ENCODE measurements at places on chromosomes 6 and 20.

DNA sequence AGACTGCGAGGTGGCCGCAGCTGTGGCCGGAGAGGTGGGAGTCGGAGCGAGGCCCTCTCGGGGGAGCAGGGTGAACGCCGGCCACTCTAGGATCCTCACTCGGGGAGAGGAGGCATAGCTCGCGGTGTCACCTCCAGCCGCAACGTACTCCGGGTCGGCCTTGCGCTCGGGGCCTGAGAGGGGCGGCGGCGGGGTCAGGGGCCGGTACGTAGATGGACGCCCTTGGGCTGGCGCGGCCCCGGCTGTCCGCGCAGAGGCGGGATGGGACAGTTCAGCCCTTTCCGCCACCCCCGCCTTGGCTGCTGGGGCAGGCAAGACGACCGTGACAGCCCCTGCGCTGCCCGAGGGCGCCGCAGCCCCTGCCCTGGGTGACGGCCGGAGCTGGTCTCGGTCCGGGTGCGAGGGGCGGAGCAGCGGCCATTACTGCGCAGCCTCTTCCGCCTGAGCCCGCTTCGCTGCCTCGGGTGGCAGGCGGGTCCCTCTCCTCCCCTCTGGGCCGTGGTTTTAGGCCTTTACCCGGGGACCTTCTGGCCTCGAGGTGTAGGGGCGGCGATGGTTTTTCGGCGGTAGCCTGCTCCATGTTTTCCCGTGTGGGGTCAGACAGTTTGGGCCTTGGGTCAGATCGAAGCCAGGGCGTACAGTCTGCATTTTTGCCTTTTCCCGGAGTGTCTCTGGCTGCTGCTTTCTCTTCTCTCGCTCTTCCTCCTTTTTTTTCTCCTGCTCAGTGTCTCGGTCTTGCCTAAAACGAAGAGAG is 405 bp downstream of the RNF146 start:
- DNase-seq = peak; percentile 34

GRCh38 chr6:22059126-22059525 is 237.7 kb downstream of the PRL start:
- no peak for DNase-seq

GRCh38 chr6:5213836-5214235 is 46.9 kb downstream of the LYRM4 start:
- DNase-seq = no peak

- DNase-seq = no peak
Measured at GRCh38 chr6:42714098-42714761, 8.2 kb downstream of the PRPH2 start.

- DNase-seq = no peak
Measured at GRCh38 chr20:22470620-22471026, 113.7 kb downstream of the FOXA2 start.

DNA sequence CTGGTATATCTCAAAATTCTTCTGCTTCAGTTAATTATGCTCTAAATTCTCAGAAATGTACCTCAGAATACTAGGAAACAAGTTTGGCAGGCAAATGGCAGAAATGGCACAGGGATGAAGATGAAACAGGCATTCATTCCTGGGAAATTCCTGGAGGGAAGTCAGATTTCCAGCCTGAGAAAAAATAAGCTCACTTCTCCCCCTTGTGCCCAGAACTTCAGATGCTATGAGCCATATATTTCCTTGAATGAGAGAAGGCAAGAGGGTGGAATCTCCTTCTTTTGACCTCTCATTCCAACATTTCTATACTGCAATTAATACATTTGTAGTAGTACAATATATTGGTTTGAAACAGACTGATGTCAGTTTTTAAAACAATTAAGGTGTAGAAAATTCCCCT is 22.8 kb downstream of the RGS17 start:
- no peak for DNase-seq

GRCh38 chr20:10663756-10664155 is 10.0 kb downstream of the JAG1 start:
- no peak for DNase-seq

- DNase-seq = no peak
Measured at GRCh38 chr6:74289884-74290283, 593.9 kb downstream of the CD109 start.

GRCh38 chr6:107697682-107698081 is 126.4 kb downstream of the SCML4 start:
- DNase-seq = no peak

GRCh38 chr6:110617057-110617456 is 140.6 kb upstream of the SLC22A16 start:
- DNase-seq = no peak

- DNase-seq = no peak
Measured at GRCh38 chr6:110183292-110183885, 3.2 kb downstream of the CDC40 start.

GRCh38 chr6:164010441-164011103 is 596.1 kb downstream of the QKI start:
- DNase-seq = no peak

GRCh38 chr6:32415521-32416019 is 8.6 kb upstream of the BTNL2 start:
- peak; percentile 68 for DNase-seq

DNA sequence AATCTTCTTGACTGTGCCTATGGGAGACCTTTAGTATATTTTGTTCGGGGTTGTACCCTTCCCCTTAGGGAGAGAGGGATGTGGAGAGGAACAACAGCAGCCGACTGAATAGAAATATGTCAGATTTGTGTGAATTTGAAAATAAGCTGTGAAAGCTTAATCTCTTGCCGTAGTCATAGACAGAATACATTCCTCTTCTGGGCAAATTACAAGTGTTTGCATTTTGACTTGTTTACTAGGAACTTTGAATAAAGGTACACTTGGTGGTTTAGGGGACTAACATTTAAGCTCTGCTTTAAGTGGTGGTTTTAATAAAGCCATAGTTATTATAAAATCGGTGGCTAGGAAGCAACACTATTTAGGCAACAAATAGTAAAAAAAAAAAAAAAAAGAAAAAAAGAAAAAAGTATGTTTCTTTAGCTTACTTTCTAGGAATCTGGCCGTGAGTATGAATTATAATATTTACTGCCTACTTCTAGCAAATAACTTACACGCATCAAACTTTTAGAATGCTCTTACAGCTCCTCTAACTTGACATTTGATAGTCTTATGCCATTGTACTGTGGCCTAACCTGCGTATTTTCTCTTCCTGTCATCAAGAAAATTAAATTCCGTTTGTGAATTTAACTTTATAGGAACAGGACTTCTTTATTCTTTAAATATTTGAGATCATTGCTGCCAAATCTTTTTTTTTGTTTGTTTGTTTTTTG is 65.1 kb downstream of the ZBTB2 start:
- no peak for DNase-seq

GRCh38 chr20:23095499-23095898 is 9.4 kb upstream of the CD93 start:
- no peak for DNase-seq

- DNase-seq = no peak
Measured at GRCh38 chr20:32980131-32980941, 23.9 kb downstream of the SUN5 start.

- DNase-seq = no peak
Measured at GRCh38 chr6:39330476-39330875, 8.0 kb upstream of the KCNK16 start.

DNA sequence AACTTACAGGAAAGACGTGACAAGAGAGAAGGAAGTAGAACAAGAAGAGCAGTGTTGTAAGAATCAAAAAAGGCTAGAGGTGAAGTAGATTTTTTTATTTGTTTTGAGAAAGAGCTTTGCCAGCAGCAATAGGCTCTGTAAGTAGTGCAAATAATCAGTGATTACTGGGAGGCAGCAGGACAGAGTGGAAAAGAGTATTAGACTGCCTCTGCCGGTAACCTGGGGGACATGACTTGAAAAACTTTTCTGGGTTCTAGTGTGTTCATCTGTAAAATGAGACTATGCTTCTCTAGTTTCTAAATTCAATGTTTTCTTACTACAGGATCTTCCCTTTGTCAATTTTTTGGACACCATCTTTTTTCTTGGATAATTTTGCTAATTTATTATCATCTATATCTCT is 5.8 kb upstream of the IRAK1BP1 start:
- no peak for DNase-seq

- peak; percentile 44 for DNase-seq
Measured at GRCh38 chr20:58481481-58482021, 33.6 kb downstream of the APCDD1L start.

DNA sequence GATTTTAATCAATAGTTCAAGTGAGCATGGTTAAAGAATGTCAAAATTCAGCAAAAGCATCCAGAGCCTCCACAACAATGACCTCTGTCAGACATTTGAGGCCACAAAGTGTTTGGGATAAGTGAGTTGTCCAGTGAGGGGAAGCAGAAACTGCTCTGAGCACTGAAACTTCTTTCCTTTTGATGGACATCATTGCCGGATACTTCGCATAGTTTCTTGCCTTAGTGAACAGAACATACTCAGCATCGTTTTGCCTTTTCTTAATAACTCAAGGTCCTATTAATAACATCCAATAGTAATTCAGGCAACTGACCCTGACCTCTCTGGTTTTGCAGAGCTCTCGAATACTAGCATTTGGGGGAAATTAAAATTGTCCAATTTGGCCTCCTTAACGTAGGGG is 78.6 kb downstream of the EDN3 start:
- no peak for DNase-seq

GRCh38 chr6:25601800-25602673 is 50.0 kb upstream of the SCGN start:
- peak; percentile 15 for DNase-seq

DNA sequence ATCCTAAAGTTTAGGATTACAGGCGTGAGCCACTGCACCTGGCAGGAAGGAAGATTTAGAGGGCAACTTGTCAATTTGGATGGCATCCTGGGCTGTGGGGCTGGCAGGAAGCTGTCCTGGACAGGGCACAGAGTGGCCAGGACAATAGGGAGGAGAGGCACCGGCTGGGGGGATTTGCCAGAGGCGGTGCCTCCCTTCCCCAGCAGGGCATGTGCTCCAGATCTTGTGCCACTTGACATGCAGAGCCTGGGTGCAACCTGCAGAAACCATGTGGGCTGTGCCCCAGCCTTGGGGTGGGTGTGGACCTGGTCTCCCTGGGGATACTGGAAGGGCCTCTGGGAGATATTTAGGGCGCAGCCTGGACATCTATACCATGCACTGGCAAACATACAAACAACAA is 58.6 kb upstream of the EEF1A1 start:
- DNase-seq = no peak

- DNase-seq = no peak
Measured at GRCh38 chr20:23231561-23232218, 118.9 kb upstream of the NXT1 start.

- no peak for DNase-seq
Measured at GRCh38 chr20:24957326-24958016, 8.4 kb downstream of the CST7 start.

- DNase-seq = no peak
Measured at GRCh38 chr6:2187826-2188225, 57.6 kb downstream of the GMDS start.

- DNase-seq = no peak
Measured at GRCh38 chr6:86031713-86032112, 389.0 kb upstream of the SYNCRIP start.

GRCh38 chr6:142400495-142400894 is 98.7 kb downstream of the ADGRG6 start:
- DNase-seq = no peak

- DNase-seq = no peak
Measured at GRCh38 chr6:84002226-84002625, 31.3 kb upstream of the MRAP2 start.

DNA sequence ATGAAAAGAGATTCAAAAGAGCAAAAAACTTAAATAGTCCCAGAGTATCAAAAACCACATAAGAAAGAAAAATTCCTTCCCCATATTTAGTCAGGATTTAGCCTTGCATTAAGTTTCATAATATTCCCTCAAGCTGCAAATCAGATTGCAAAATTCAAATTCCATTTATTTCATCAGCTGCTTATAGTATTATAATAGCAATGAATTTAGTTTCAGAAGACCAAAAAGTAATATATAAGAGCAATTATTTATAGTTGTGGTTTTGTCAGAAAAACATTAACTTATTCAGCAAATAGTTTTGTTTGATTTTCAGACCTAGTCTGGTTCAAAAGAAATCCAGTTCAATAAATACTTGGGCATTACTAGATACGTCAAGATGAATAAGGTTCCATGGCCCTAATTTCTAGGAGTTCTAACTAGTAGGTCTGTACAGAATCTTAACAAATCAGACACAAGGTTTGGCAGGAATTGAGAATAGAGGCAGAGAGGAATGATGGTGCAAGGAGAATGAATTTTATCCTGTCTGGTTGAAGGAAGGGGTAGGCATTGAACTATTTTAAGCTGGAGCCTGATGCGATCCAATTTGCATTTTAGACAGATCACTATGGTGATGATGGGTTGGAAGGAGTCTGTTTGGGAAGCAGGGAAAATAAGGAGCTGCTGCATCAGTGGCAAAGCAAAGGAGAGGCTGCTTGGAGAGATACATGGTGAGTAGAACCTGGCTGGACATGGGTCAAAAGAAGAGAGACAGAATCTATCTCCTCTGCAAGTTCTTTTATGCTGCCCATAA is 163.9 kb upstream of the STXBP5 start:
- DNase-seq = no peak

DNA sequence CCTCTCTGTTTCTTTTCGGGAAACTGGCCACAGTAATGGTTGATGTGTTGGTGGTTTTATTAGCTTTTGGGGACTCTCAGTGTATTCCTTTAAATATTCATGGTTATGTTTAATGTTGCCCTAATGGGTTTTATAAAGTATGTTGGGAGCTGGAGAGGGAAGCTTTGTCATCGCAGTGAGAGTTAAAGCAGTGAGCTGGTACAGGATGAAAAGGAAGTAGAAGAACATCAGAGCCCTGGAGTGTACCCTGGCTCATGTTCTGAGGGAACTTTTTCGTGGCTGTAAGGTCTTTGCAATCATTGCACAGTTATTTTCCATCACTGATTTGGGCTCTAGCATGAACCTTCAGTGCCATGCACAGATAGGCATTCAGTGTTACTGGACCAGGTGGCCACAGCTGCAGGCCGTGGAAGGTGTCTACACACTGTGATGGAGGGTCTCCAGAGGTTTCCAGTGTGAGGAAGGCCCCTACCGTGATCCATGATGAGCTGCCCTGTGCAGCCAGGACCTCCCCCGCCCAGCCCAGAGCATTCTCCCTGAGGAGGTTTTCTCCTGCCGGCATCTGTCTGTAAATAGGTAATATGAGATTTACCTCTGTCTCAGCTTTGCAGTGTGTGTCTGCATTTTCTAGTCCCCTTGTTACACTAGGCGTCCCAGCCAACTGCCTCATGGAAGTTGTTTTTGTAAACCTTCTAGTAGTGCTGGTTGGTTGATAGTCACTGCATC is 22.4 kb upstream of the TMEM217 start:
- no peak for DNase-seq

DNA sequence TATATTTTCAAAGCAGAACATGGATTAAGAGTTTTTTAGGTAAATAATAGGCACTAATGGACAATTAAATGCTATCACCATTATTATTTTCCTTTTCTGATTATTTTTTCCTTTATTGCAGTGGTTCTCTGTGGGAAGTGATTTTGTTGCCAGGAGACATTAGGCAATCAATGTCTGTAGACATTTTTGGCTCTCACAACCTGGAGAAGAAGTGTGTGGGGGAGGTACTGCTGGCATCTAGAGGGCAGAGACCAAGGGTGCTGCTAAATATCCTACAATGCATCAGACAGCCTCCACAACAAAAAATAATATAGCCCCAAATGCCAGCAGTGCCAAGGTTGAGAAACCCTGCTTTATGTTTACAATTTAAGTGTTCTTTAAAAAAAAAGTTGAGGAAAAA is 8.3 kb downstream of the IFNGR1 start:
- no peak for DNase-seq

Data from CD4-positive, alpha-beta T cell treated with Interleukin-6 at 100 ng/mL for 8 hours (primary cell).